NCI-H1105 (cell line): ENCODE measurements at places on chromosomes 16 and 17.

DNA sequence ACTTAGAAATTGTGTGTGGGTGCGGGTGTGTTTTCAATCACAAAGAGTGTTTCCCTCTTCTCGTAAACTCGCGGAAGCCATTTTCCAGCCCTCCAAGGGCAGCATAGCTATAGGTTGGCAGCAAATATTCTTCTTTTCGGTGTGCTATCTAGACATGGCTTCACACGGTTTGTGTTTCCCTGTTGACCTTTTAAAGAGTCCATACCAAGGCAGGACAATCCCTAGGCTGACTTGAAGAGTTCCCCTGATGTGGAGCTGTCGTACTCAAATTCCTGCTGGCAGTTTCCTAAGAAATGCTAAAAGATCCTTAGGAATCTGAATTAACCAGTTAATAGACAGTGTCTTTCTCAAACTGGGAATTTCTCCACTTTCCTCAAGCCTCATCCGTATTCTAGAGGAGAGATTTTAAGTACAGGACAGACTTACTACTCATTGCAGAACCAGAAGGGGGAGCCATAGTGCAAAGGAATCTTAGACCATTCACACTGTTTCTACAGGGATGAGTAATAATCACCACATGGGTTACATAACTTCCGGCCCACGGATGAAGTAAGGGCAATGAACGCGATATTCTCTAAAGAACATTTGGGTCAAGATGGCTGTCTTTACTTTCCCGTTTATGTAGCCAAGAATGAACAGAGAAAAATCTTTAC lies 288.6 kb upstream of the ELAC2 start:
- no peak for DNase-seq

GRCh38 chr17:39617446-39618245 lies 9.1 kb upstream of the PPP1R1B start:
- DNase-seq = peak; percentile 59

DNA sequence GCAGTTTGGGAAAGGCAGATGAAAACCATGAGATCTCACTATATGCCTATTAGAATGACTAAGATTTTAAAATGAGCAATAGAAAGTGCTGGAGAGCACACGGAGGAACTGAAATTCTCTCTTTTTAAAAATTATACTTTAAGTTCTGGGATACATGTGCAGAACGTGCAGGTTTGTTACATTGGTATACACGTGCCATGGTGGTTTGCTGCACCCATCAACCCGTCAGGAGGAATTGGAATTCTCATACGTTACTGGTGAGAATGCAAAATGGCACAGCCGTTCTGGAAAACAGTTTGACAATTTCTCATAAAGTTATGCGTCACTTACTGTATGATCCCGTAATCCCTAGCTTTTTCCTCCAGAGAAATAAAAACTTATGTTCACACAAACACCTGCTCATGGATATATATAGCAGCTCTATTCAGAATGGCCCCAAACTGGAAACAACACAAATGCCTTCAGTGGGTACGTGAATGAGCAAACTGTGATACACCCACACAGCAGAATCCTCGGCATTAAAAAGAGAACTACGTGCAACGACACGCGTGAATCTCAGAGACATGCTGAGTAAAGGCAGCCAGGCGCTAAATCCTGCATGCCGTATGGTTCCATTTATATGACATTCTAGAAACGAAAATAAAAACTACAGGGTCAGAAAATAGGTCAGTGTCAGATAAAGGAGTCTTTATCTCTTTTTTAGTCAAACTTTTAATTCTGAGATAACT lies 11.8 kb downstream of the PIK3R6 start:
- DNase-seq = no peak

GRCh38 chr17:57559634-57560318 lies 185.3 kb downstream of the CCDC182 start:
- no peak for DNase-seq

DNA sequence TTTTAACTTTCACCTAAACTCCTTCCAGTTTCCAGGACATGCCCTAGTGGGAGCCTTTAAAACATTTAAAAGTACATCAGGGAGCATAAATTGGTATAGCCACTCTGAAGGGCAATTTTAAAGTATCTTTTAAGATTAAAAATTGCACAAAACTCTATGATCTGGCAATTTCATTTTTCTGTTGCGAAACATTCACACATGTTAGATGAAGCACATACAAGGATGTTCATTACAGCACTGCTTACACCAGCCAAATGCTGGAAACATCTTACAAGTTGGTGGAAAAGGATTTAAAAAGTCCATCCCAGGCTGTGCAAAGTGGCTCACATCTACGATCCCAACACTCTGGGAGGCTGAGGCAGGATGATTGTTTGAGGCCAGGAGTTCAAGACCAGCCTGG lies 26.4 kb upstream of the LONP2 start:
- no peak for DNase-seq

DNA sequence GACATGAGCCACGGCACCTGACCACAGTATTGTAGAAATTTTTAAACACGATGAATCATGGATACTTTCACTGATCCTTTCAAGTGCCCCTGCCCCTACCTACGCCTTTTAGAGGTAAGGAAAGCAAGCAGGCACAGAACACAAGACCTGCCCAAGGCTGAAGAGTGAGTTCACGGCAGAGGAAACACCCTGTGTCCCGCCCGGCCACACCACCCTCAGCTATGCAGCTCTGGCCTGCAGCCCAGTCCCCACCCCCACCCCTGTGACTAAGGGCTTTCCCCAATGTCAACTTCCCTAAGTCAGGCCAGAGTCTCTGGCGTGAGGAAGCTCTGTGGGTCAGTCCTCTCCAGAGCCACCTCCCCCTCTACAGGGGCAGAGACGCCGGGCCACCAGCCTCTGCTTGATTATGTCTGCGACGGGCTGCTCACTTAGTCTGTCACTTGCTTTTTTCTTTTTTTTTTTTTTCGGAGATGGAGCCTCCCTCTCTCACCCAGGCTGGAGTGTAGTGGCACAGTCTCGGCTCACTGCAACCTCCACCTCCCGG lies 8.4 kb downstream of the SLC16A5 start:
- DNase-seq = no peak
